ENCODE measurements at places on chromosomes 7 and 10. TPM values are rescaled to one million over a fixed set of nuclear protein-coding genes. Genes with fewer than 3 reads are reported as not detected.

KCP gene
- total RNA-seq, result not detected

MMD2 gene
- not detected for total RNA-seq

JAZF1 gene
- 8.4 TPM for total RNA-seq

SAP25 gene
- not detected for total RNA-seq

- DNase-seq, result no peak
These were observed 54.7 kb upstream of the LSM8 start for GRCh38 chr7:118129041-118129795.

DNA sequence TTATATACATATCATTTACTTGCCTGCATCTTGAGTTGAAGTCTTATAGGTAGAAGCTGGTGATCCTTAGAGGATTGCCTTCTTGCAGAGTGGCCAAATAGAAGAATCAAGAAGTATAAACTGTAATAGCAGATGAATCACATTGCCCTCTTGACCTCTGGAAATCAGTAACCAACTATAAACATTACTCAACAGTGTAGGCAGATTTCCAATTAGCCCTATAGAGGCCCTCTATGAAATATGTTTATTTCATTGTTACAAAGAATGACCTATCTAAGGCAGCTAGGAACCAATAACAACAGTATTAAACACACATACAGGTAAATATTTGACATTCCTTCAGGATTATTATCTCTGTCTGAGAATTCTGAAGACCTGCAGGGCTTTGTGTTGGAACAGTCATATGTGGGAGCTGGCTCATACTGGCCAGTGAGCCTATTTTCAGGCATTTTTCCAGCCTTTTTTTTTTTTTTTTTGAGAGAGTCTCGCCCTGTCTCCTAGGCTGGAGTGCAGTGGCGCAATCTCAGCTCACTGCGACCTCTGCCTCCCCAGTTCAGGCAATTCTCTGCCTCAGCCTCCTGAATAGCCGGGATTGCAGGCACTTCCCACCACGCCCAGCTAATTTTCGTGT, 7.2 kb upstream of the SRI start:
- peak; percentile 80 for DNase-seq

- peak; percentile 63 for DNase-seq
These were observed 84.0 kb downstream of the SEMA3D start for GRCh38 chr7:85102813-85103350.

DNA sequence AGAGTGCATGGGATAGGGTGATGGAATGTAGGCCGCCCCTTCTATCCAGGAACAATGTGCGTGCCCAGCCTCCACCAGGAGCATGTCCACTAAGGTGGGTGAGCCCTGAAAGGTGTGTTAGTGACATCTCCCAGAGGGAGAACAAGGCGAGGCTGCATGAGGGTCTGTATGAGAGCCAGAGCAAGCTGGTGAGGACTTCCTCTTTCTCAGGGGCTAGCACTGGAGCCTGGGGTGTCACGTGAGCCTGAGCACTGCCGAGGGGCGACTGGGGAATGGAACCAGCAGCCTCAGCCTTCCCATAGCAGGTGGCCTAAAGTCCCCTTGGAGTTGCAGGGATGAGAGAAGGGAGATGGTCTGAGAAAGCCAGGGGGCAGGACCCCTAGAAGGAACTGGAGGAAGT, 156.3 kb upstream of the COBL start:
- no peak for DNase-seq

- no peak for DNase-seq
These were observed 94.4 kb downstream of the ATE1 start for GRCh38 chr10:121833387-121833786.
